ENCODE measurements at places on chromosomes 7 and 10.

GRCh38 chr10:121216721-121217181 is 365.6 kb downstream of the WDR11 start:
- DNase-seq: no peak

DNA sequence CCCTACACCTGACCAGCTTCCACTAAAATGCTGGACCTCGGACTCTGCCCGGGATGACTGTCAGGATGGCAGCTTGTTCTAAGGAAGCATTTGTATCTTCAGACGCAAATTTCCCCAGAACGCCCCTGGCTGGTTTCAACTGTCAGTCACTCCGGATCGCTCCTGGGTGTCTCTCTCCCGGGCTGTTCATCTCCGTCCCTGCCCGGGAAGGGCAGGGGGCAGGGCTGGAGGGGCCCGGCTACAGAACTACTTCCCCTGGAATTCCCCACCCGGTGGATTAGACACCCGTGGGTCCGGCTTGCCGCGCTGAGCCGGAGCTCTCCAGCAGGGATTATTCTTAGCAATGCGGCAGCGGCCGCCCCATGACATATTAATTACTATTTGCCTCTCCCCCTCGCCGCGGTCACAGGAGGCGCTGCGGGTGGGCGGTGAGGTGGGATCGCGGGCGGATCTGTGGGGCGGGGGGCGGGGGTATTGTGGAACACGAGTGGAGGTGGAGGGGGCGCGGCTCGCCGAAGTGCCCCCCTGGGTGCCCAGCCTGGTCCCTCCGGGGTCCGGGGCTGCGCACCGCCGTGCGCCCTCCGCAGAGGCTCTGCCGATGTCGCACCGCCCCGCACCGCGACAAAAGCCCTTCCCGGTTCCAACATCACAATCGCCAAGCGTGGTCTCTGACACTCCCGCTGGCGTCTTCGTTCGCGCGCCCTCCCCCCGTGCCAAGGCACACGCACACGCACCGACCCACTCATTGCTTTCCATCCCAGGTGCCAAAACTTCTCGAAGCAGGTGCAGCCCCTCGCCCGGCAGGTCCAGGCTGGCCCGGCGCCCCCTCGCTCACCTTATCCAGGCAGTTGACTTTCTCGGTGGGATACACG is 276.1 kb upstream of the NEBL start:
- no peak for DNase-seq

GRCh38 chr7:1741751-1742554 is 71.9 kb downstream of the ELFN1 start:
- DNase-seq: no peak

GRCh38 chr10:6194311-6194710 is 8.4 kb upstream of the PFKFB3 start:
- DNase-seq: no peak

GRCh38 chr7:135670179-135670578 is 7.9 kb downstream of the STMP1 start:
- DNase-seq: no peak

- DNase-seq: no peak
These were observed 135.5 kb upstream of the IMMP2L start for GRCh38 chr7:111697771-111698170.

DNA sequence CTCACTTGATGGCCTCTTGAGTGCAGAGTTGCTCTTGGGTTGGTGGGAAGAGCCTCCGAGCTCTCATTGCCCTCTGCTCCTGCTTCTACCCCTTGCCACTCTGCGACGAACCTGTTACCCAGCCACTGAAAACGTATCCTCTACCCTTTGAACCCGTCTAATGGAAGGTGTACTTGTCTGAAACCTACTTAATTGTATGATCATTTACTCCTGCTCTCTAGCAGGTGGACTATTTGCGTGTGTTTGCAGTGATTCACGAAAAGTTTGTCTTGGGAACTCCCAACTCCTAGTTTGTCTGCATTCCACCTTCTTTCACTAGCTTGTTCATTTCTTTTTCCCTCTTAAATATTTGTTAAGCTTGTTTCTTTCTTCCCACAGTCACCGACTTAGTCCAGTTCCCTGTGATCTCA is 503 bp downstream of the CROT start:
- DNase-seq: no peak

- no peak for DNase-seq
These were observed 94.3 kb downstream of the DLG5 start for GRCh38 chr10:77832238-77832637.

DNA sequence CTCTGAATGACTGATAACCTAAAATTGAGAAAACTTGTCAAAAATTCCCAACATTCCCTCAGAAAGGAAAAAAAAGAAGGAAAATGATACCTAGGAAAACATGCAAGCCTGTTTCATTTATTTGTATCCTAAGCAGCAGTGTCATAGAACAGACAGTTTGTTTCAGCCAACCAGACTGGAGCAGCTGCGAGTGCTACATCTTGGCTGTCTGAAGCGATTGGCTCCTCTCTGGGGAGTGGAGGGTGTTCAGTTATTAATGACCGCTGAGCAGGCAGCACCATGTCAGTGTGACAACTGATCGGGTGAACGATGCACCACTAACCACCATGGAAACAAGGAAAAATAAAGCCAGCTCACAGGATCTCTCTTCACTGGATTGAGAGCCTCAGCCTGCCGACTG is at the start of gene LRRN3:
Gene LRRN3, plus strand, starts transcription at position 282 of the 400 bp plus-strand sequence. CDS start 31,646 bp downstream, outside the sequence.
- DNase-seq: no peak

DNA sequence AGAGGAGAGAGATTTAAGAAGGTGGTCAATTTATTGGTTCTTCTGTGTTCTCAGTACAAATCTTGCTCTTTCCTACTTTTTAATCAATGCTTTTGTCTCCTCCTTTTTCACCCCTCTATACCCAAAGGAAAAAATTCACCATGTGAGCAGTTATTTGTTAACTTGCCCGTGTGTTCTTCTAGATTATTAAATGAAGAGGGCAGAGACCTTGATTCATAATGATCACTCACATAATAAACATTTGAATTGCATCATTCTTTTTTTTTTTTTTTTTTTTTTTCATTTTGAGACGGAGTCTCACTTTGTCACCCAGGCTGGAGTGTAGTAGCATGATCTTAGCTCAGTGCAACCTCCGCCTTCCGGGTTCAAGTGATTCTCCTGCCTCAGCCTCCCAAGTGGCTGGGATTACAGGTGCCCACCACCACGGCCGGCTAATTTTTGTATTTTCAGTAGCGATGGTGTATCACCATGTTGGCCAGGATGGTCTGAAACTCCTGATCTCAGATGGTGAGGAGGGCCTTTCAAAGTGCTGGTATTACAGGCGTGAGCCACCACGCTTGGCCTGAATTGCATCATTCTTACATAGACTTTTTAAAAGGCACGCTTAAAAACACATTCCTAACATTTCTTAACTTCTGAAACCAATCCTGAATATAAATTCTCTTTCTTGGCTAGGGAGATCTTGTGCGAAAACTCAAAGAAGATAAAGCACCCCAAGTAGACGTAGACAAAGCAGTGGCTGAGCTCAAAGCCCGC is 3.6 kb downstream of the GARS1 start:
- no peak for DNase-seq

DNA sequence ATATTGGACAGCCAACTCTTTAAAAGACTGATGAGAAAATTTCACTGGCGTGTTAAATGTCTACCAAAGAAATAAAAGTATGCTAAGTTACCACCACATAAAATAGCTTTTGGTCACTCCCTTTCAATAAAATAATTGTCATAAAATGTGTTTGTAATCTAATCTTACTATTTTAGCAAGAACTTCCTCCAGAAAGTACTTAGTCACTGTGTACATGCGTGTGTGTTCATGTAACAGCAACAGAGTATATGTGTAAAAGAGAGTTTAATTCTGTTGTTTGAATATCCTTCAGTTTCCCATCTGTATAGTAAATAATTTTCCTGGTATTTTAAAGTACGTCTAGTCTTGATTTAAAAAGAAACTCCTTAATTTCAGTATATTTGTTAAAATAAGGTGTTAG is 35.0 kb upstream of the WASL start:
- no peak for DNase-seq

DNA sequence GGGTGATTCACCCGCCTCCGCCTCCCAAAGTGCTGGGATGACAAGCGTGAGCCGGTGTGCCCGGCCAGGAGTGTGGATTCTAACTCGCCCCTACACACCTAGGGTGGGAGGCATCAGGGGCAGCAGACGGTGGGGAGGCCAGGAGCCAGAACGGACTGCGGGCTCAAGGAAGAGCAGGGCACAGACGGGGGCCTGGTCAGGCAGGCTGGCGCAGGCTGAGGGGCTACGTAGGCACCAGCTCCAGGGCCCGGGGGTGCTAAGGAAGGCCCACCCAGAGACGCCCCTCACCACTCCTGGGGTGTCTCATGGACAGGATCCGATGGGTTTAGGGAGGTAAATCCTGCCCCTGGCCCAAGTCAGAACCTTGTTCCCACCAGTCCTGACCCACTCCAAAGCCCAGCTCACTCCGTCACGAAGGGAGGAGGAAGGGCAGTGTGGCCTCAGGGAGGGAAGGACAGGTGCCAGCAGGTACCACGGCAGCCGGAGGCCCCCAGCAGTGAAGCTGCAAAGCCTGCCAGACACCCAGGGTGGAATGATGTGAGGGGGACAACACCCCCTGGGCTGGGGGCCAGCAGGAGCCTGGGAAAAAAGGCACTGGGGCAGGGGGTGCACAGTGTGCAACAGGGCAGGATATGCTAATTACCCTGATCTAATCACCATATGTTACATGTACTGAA is 251.4 kb downstream of the MAD1L1 start:
- no peak for DNase-seq

DNA sequence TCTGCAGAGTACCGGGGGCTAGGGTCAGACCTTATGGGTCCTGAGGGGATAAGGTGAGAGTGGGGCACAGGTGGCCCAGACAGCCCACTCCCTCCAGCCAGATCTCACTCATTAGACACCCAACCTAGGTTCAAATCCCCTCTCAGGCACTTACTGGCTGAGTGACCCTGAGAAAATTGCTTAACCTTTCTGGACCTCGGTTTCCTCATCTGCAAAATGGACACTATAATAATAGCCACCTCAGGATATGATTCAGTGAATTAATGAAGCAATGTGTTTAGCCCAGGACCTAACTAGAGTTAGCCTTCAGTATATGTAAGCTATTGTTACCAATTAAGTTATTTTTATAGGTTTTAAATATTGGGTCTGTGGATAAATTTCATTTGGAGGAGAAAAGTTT is 122.6 kb downstream of the RGS10 start:
- no peak for DNase-seq

DNA sequence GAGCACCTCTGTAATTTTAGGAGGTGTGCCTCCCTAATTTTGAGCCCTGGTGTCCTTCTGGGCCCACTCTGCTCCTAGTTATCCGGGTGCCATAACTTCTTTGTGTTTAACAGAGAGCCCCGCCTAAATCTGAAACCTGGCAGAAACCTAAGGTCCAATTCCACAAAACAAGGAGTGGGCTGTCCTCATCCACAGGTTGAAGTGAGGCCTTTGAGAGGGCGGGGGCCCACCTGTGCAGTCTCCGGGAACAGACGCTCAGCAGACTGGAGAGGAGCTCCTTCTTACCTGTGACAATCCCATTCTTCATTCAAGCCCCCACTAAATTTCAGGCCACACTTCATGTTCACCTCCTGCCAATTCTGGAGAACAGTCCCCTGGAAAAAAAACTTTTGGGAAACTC is 10.9 kb downstream of the TMEM72 start:
- no peak for DNase-seq

DNA sequence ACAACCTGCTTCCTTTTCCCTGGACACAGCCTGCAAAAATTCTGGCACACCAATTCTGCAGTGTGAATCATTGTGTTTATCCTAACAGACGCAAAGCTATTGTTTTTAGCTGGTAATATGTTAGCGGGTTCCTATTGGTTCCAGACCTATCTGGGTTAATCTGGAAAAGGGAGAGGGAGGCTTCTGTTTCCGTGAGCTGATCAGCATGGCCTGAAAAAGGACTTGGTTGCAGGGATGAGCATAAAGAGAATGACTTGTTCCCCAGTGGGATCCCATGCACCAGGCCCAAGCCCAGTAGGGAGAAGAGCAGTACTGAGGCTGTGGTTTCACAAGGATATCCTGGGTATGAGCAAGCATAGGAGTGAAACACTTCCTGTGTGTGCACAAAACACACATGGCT is 78.4 kb downstream of the PDE1C start:
- no peak for DNase-seq

GRCh38 chr10:66627156-66627555 is 298.7 kb upstream of the LRRTM3 start:
- DNase-seq: no peak

DNA sequence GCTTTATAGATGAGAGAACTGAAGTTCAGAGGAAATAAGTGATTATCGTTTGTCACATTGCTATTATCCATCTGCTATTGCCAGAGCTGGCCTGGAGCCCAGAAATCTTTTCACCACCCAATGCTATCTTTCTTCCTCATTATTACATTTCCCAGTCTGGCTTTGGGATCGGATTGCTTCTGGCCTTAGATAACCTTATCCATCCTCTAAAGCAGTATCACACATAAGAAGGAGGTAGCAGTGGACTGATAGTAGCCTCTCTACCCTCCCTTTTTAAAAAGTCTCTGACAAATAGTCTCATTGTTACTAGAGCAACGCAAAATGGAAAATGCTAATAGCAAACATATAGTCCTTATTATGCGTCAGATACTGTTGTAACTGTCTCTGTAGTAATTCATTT is 1.3 kb upstream of the CLDN12 start:
- no peak for DNase-seq

GRCh38 chr10:74056050-74056818 is 58.3 kb downstream of the VCL start:
- no peak for DNase-seq

DNA sequence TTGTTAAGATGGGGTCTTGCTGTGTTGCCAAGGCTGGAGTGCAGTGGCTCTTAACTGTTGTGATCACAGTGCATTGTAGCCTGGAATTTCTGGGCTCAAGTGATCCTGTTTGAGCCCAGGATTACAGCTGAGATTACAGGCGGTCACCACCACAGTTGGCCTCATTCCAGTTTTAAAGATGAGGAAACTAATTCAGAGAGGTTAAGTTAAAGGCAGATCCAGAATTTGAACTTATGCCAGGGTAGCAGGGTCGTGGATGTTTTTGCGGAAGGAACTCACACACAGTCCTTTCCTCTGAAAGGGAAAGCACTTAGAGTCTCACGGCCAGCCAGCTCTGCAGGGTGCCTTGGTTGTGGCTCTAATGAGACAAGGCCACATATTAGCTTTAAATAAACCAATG is 84.7 kb downstream of the MMRN2 start:
- DNase-seq: no peak

GRCh38 chr10:3411044-3411443 is 238.5 kb upstream of the PITRM1 start:
- DNase-seq: no peak

DNA sequence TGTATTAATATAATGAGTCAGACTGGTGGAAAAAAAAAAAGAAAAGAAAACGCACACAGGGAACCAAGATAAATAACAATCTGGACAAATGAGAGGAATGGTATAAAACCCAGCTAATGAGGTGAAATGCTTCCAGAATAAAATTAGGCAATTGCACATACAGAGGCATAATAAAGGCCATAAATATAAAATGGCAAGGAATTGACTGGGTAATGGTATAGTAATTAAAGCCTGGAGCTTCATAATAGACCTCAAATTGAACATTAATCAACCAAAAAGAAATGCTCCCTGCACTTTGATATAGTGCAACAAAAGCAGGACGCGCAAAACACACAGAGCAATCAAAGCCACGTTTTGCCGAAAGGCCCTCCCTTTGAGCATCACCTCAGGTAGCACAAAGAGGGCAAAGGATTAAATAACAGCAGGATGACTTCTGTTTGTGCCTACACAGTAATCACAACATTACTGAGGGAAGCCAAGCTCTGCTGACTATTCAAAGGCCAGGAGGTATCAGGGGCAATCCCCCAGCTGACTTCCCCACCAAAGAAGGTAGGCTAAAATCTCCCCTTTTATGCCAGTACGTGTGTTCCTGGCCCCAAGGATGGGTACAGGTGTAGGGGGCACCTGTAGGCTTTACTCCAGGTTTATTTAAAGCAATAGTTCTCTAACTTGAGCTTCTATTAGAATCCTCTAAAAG is 343.7 kb downstream of the ELMO1 start:
- no peak for DNase-seq

GRCh38 chr10:30858499-30858898 is 173.2 kb downstream of the ZNF438 start:
- no peak for DNase-seq
